ENCODE measurements at places on chromosomes 7 and 10.
A peak's percentile ranks its signal among the peaks of the same experiment; 100 is the strongest.

DNA sequence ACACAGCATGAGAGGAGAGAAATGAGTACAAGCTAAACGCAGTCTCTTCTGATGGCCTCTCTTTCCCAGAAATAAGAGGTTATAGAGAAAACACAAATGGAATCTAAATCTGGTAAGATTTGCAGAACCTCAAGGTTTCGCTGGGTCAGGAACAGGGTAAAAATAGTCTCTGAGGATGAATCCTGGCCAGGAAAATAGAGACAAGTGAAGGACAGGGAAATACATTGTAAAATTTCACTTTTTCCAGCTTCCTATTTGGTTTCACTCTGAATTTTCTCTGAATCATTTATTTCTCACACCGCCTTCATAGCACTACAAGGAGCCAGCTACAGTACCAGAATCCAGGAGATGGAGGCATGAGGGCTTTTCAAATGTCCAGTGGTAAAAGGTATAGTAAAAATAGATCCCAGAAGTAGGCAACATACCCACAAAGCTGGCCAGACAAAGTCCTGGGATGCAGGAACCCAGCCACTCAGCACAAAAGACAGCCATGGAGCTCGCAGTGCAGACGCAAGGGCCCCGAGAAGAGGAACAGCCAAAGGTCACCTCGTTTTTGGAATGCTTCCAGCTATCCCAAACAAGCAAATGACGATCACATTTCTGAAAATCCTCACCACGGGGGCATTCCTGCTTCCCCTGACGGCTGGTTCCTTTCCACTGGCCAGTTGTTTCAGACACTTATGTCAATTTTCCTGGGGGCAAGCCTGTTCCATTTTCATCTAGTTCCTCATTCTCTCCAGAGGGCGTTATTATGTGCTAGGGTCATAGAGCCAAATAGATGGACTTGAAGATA lies 21.5 kb upstream of the IKZF1 start:
- no peak for DNase-seq

DNA sequence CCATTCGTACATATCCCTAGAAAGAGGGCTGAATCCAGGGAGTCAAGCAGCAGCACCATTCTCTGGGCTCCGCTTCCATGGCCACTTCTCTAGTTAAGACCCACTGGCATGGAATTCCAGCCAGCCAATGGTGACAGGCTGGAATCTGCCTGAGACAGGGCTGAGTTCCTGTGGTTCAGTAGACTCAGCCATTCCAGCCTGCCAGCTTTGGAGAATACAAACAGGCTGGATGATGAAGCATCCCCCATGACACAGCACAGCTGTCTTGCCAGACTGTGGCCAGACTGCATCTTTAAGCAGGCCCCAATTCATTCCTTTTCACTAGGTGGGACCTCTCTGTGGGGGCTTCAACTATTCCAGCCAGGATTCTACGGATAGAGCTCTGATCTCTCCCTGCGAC lies 329.6 kb downstream of the XPNPEP1 start:
- no peak for DNase-seq

- DNase-seq = no peak
These were observed 175.2 kb downstream of the TPST1 start for GRCh38 chr7:66380272-66380888.

DNA sequence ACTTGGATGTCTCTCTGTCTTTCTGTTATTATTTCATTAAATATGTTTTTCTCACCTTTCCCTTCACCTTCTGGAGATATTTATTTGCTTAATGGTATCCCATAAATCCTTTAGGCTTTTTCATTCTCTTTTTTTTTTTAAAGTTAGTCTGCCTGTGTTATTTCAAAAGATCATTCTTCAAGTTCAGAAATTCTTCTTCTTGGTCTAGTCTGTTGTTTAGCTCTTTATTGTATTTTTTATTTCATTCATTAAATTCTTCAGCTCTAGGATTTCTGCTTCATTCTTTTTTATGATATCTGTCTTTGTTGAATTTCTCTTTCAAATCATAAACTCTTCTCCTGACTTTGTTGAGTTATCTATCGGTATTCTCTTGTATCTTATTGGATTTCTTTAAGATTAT lies 312.1 kb upstream of the KAT6B start:
- DNase-seq = no peak

DNA sequence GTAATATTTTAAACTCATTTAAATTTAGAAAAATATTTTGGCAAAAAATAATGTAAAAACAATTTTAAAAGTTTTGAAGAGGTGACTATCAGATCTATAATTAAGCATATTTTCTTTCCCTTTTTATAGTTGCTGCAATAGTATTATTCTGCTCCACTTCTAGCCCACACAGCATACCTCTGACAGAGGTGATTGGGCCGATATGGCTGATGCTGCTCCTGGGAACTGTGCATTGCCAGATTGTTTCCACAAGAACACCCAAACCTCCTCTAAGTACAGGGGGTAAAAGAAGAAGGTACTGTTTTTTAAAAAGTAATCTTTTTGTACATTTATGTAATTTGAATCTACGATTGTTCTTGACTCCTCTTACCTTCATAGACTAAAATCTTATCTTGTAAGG lies 110.1 kb downstream of the PHTF2 start:
- DNase-seq = no peak

DNA sequence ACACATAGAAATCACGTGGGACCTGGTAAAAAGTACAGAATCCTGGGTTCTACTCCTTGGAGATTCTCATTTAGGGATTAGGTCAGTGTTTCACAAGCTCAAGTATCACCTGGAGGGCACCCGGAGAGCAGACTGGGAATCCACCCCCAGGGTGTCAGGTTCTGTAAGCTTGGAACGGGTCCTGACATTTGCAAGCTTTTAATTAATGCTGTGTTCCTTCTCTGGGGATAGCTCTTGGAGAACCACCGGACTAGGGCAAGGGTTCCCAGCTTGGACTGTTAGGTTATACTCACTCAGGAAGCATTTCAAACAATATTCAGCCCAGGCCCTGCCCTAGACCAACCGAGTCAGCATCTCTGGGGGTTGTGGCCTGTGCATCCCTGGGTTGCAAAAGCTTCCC lies 23.0 kb downstream of the TCF7L2 start:
- DNase-seq = no peak

DNA sequence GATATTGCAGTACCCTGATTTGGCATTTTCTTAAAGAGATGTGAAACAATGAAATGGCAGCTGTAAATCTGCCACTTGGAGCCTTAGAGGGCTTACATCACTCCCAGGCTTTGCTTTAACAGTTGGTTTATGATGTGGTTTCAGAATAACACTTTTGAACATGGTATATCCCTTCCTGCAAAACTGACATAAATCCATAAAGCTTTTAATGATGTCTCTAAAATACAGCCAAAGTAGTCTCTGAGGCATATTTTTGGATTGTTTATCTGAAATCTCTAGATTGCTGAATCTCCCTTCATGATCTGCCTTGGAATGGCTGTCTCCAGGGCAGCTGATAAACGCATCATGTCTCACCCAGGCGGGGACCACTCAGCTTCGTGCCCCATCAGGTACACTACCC lies 377.8 kb upstream of the C7orf33 start:
- no peak for DNase-seq

GRCh38 chr7:7799138-7799537 lies 80.7 kb upstream of the RPA3 start:
- DNase-seq = no peak

GRCh38 chr10:116848032-116848943 lies 1.0 kb upstream of the ENO4 start:
- no peak for DNase-seq

- DNase-seq = no peak
These were observed 26.2 kb downstream of the GRID1 start for GRCh38 chr10:86340176-86340990.

GRCh38 chr10:43249962-43250614 lies 16.8 kb downstream of the RASGEF1A start:
- no peak for DNase-seq

DNA sequence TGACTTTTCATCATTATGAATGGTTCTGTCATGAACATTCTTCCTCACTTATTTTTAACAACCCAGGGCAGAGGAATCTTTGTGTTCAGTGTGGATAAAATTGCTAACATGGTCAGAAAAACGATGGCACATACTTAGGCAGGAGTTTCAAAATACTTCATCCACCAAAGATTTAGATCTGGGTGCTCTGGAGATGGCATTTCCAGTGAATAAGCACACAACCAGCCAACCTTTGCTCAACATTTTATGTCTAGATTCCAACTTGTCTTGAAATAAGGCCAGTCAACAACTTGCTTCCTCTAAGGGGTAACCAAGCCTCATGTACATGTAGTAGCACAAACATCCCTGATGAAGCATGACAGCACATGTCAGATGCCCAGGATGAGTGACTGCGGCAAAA lies 33.4 kb upstream of the ADRB1 start:
- DNase-seq = no peak

- DNase-seq = peak; percentile 43
These were observed at the start of gene MINDY4 for GRCh38 chr7:30771174-30771879. Gene MINDY4, plus strand, starts transcription at chr7:30771417. Its CDS starts 77 bp downstream, at chr7:30771494.

DNA sequence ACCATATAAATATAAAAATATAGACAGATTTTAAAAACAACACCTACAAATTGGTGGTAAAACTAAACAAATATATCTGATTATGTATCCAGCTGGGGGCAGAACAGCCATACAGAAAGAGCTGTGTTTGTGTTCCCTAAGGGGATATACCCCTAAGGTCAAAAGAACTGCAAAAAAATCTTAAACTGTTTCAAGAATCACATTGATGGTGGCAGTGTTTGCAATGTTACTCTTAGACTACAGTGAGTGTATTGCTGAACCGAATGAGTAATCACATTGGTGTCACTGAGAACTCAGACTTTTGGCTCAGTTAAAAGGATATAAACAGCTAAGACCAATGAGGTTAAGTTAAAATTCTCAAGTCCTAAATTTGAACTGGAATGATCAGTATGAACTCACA lies 27.1 kb upstream of the PTPRN2 start:
- DNase-seq = no peak

- DNase-seq = no peak
These were observed 43.8 kb upstream of the FAM20C start for GRCh38 chr7:148543-148931.
